ENCODE measurements at places on chromosomes 5 and 9.

- no peak for DNase-seq
Observed at GRCh38 chr9:31776471-31776870, 608.0 kb upstream of the ACO1 start.

DNA sequence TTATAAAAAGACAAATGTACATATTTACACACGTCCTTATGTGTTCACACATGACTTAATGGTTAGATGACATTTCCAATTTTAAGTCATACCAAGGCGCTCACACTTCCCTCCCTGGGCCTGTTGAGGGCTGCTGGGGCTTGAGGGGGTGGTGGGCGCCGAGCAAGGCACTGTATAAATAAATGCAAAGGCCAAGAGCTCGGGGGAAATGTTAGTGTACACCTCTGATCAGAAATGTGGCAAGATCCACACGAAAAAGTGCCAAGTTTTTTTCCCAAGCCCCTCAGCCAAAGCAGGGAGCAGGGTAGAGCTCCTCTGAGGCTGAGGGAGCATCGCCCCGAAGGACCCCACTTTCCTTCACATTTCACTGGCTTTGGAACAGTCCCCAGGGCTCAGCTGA lies 7.5 kb downstream of the IRF1 start:
- DNase-seq, result no peak

- no peak for DNase-seq
Observed at GRCh38 chr5:102782217-102782872, 27.2 kb downstream of the PAM start.

DNA sequence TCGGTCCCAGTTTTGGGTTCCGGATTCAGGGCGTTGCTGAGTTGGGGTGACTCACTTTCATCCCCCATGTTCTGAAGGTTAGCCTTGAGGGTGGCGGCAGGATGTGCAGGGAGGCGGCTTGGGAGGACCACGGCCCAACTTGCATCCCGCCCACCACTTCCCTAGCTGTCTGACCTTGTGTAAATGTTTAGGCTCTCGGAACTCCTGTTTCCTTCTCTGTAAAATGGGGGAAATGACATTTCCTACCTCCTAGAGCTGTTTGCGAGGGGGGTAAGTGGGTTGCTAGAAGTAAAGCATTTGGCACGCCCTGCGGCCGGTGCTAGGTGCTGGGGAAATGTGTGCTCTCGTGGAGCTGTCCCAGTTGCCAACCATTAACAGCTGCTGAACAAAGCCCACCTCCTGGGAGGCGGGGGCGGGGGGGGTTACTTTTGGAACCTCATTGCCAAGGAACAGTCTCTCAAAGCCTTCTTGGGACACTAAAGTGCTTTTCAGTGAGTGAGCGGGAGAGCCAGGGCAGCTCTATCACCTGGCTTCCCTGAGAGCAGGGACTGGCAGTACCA lies 27.5 kb downstream of the PTGES2 start:
- DNase-seq, result no peak

- peak; percentile 76 for DNase-seq
Observed at GRCh38 chr5:127813633-127814587, 110.7 kb downstream of the CCDC192 start.

DNA sequence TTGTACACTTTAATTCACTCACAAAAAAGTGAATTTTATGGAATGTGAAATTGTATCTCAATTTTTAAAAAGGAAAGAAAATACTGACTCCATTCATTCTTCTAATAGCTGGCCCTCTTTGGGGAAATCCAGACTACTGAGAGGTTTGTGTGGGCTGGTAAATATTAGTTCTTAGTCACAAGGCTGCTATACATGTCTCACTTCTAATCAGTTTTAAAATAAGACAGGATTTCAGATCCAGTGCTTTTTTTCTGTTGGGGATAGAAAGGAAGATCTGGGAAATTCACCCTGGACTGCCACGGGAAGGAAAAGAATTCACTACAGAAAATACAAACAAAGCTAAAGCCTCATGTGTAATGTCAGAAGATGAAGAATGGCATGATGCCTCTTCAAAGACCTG lies 32.7 kb upstream of the ADAMTSL1 start:
- peak; percentile 37 for DNase-seq

GRCh38 chr5:112795944-112796678 lies 58.4 kb downstream of the APC start:
- DNase-seq, result no peak

GRCh38 chr5:169763376-169764017 lies 126.4 kb downstream of the DOCK2 start:
- DNase-seq, result no peak

GRCh38 chr9:12595400-12595799 lies 97.8 kb upstream of the TYRP1 start:
- no peak for DNase-seq

DNA sequence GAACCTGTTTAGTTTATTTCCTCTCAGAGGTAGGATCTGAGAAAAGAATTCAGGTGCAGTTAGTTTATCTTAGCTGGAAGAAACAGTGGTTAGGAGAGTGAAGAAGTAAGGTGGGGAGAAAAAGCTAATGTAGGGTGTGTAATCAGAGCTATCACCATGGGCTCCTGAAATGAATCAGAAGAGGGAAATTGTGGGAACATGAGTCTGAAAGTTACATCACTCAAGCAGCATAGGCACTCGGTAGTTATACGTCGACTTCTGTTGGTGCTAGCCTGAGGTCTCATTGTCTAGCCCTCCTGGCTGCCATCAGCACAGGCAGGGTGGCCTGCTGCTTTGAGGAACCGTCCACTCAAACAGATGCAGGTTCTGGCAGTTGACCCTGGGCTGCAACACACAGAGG lies 56.7 kb upstream of the NPR3 start:
- DNase-seq, result no peak

GRCh38 chr5:93519740-93520139 lies 61.3 kb downstream of the NR2F1-AS1 start:
- DNase-seq, result no peak

- DNase-seq, result no peak
Observed at GRCh38 chr5:159456722-159457465, 126.6 kb upstream of the IL12B start.

- no peak for DNase-seq
Observed at GRCh38 chr9:98862936-98863335, 55.5 kb downstream of the GALNT12 start.

- no peak for DNase-seq
Observed at GRCh38 chr5:77102549-77102948, 15.5 kb upstream of the ZBED3 start.

GRCh38 chr9:92094655-92095054 lies 20.6 kb downstream of the SPTLC1 start:
- peak; percentile 32 for DNase-seq

- peak; percentile 97 for DNase-seq
Observed at GRCh38 chr5:111512375-111513130, at the start of gene STARD4. TSS of gene STARD4 (minus strand) at chr5:111512535. CDS start at chr5:111507433, 5,102 bp downstream.

DNA sequence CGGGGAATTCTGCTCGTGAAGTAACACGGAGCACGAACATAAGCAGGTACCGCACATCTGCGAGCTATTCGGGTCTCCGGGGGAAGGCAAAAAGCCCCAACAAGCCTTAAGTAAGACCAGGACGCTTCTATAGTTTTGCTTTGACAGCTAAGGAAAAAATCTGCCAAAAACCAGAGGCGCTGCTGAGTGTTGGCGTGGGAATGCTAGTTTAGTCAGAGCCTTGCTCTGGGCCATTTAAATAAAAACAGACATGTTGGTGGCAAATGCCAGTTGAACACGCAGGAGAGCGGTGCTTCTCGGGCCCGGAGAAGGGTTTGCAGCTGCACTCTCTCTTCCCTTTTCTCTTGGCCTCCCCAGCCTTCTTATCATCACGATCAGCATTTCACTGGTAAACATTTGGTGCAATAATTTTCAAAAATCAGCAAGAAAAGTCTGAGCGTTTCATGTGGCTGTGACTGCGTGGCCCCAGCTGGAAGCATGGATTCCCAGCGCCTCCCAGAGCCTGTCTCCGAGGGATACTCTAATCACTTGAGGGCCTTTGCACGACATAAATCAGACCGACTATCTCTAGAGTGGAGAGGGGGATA lies 6.4 kb upstream of the NOTCH1 start:
- peak; percentile 42 for DNase-seq

GRCh38 chr9:69168709-69169217 lies 5.3 kb upstream of the TJP2 start:
- DNase-seq, result no peak

DNA sequence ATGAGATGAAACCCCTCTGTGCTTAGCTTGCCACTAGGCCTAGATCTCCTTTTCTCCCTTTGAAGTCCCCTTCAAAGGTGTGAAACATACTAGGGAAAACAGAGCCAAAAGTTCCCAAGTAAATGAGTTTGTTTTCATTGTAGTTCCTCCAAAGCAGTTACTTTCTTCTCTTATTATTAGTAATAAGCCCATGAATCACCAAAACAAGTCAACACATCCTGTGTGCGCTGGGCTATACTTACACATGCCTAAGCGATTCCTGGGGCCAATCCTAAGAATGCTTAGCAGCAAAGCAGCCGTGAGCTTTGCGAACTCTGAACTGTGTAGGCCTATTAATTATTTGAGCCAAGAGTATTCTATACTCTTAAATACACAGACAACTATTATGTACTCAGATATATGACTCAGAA lies 7.6 kb downstream of the ENC1 start:
- DNase-seq, result peak; percentile 76

- peak; percentile 49 for DNase-seq
Observed at GRCh38 chr5:14743601-14744295, 79.2 kb downstream of the OTULIN start.

- no peak for DNase-seq
Observed at GRCh38 chr9:85163415-85163814, 493.9 kb downstream of the NTRK2 start.

DNA sequence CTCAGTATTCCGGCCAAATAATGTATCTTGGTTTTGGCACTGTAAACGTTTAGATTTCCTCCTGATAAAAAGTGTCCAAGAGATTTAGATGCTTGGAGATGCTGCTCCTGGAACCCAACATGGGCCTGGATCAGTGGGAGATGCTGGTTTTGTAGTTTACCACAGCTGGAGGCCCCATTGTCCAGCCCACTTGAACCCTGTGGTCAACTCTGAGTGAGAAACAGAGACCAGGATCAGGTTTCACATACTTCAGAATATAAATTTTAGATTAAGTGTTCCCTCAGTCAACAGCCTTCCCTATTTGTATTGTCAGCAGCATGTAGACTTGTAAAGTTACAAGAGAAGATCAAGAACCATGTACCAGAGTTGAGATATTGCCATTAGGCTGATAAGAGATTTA lies 144.7 kb upstream of the C9orf72 start:
- DNase-seq, result no peak

All from brain microvascular endothelial cell (primary cell).